Immature natural killer cell (primary cell): ENCODE measurements at places on chromosomes 6 and 20. TPM values are rescaled to one million over a fixed set of nuclear protein-coding genes. Genes with fewer than 3 reads are reported as not detected.

DNA sequence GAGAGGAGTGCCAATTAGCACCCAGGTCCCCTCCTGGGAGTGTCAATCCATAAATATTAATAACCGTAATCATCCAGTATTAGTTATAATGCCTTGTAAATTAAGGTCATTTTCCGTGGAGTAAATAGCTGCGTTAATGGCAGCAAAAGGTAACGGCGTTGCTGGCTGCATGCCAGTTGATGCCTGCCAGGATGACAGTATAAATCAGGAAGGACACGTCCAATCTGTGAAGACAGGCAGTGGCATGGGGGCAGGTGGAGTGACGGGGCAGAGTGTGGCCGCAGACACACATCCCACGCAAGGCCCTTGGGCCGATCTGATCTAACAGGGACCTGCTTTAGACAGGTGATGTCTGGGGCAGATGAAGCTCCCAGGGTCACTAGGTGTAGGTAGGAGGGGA lies 49.1 kb downstream of the KCNB1 start:
- H3K27ac ChIP-seq = no peak overlapping the region
- H3K36me3 ChIP-seq = no peaks in the 10 kb centered on the region
- DNase-seq = no peak
- H3K27me3 ChIP-seq = peaks cover 17% of the 10 kb centered on the region

GRCh38 chr6:83192871-83193746 lies at the start of the genes PGM3 and RWDD2A:
TSS of gene PGM3 (minus strand) at chr6:83193265. CDS start at chr6:83191012, 2,253 bp downstream.
TSS of gene RWDD2A (plus strand) at chr6:83193357. CDS start at chr6:83194452, 1,095 bp downstream.
- peak; percentile 89 for DNase-seq
- H3K27ac ChIP-seq = peak within 1 kb of the TSS; percentile 92
- H3K27me3 ChIP-seq = peaks cover 9% of the 10 kb centered on the region
- peaks cover 5% of the 10 kb centered on the region for H3K36me3 ChIP-seq
- H3K4me1 ChIP-seq = peaks cover 24% of the 10 kb centered on the region

- no peak overlapping the region for H3K27ac ChIP-seq
- H3K27me3 ChIP-seq = peaks cover 2% of the 10 kb centered on the region
- DNase-seq = no peak
- no peaks in the 10 kb centered on the region for H3K36me3 ChIP-seq
- no peak overlapping the region for H3K4me3 ChIP-seq
These were observed 43.4 kb downstream of the MTHFD1L start for GRCh38 chr6:150908901-150909300.

DNA sequence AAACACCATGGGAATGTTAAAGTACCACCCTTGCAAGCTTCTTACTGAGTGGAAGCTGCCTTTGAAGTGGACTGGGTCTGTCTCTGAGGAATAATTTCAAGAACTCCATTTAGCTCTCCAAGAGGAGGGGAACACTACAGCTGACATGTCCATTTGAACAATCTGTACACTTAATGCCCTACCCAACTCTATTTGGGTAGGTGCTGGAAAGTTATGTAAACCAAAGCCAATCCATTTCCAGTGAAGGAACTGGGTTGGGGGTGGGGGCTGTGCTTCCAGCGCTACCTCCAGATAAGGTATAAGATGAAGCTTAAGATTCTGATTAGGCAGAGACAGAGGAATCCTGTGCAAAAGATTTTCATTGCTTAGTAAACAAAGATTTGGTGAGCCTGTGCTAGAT lies 122.0 kb downstream of the TCP11 start:
- no peaks in the 10 kb centered on the region for H3K4me1 ChIP-seq
- no peak overlapping the region for H3K27ac ChIP-seq
- H3K4me3 ChIP-seq = no peak overlapping the region
- peaks cover 2% of the 10 kb centered on the region for H3K27me3 ChIP-seq
- H3K36me3 ChIP-seq = peaks cover 13% of the 10 kb centered on the region

- no peaks in the 10 kb centered on the region for H3K4me1 ChIP-seq
- no peak for DNase-seq
- no peaks in the 10 kb centered on the region for H3K27me3 ChIP-seq
- no peak overlapping the region for H3K27ac ChIP-seq
These were observed 151.1 kb upstream of the JAG1 start for GRCh38 chr20:10824750-10825500.

DNA sequence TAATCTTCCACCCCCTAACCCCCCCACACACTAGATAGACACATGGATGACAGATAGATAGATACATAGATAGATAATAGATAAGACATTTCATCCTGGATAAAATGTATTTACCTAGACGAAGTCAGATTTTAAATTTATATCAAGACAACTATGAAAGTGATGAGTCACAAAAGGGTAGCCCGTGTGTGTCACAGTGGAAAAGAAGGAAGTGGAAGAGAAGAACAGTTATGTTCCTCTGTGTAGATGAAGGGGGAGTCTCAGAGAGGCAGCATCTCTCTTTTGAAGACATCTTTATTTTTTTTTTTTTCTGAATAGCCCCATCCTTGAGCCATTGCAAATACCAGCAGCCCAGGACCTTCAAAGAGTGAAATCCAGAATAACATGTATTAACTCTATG lies 121.7 kb upstream of the VGLL2 start:
- no peaks in the 10 kb centered on the region for H3K4me1 ChIP-seq
- H3K36me3 ChIP-seq = no peaks in the 10 kb centered on the region
- no peak overlapping the region for H3K4me3 ChIP-seq
- H3K27me3 ChIP-seq = peaks cover 2% of the 10 kb centered on the region
- no peak overlapping the region for H3K27ac ChIP-seq

- no peak overlapping the region for H3K4me3 ChIP-seq
- H3K4me1 ChIP-seq = peaks cover 58% of the 10 kb centered on the region
- no peak overlapping the region for H3K27ac ChIP-seq
- no peak for DNase-seq
- no peaks in the 10 kb centered on the region for H3K27me3 ChIP-seq
These were observed 122.4 kb downstream of the IRF4 start for GRCh38 chr6:513961-514360.

DNA sequence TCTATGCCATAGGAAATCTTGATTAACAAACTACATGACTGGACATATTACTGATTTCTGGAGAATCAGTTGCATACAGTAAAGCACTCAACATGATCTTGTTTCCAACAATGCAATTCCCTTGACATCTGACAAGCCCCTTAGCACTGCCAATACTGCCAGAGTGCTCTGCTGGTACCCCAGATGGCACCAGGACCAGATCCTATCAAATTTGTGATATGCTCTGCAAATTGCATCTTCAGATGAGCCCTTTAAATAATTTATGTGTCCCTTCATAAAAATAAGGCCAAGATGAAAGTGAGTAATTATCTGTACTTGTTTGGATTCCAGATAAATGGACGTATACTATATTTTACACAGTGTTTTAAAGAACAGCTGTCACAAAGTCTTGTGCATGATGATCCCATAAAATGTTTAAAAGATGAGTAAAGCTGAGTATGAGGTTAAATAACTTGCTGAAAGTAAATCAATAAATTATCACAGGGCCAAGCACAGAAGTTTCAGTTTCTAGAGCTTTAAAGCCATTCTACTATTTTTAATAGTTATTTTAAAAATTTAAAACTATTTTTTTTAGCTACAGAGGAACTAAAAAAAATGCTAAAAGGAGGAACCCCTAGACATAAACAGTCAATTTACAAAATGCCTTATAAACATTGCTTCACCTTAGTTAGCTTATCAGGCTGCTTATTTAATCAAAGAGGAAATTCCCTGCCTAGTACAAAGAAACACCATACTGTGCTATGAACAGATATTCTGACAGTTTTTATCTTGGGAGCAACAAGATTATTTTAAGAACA lies 42.1 kb downstream of the NUDT3 start:
- no peak overlapping the region for H3K4me3 ChIP-seq
- no peaks in the 10 kb centered on the region for H3K27me3 ChIP-seq
- peaks cover 31% of the 10 kb centered on the region for H3K4me1 ChIP-seq
- no peaks in the 10 kb centered on the region for H3K36me3 ChIP-seq
- DNase-seq = no peak

GRCh38 chr6:133865680-133866079 lies 23.2 kb upstream of the TCF21 start:
- no peak for DNase-seq
- H3K4me1 ChIP-seq = no peaks in the 10 kb centered on the region
- peaks cover 1% of the 10 kb centered on the region for H3K27me3 ChIP-seq

GRCh38 chr20:41349943-41350342 lies 9.3 kb downstream of the LPIN3 start:
- peaks cover 3% of the 10 kb centered on the region for H3K27me3 ChIP-seq
- DNase-seq = no peak
- no peak overlapping the region for H3K27ac ChIP-seq

DNA sequence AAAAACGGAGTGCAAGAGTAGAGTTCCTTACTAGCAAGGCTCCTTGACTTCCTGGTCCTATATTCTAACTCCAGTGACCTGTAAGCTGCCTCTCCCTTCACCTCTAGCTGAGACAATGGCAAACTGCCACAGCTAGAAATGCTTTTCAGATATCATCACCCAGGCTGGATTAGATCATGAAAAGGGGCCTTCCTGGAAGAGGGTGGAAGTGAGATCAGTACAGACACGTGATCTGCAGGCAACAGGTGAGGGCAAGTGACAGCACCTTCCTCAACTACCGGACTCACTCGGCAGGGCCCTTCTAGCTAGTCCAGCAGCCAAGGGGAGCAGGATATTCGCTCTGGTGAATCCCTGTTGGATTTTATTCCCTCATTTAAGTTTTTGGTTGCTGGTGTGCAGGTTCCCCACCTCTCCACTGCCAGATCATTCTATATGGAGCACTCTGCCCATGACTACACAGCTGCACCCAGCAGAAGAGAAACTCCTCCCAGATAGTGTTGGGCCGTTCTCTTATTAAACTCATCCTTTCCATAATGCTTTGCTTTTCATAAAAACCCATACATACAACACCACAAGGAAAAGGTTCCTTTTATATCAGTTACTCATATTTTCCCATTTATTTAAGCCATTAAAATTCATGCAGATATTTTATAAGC lies 26.4 kb upstream of the FAM83C start:
- no peak for DNase-seq
- no peaks in the 10 kb centered on the region for H3K36me3 ChIP-seq
- no peak overlapping the region for H3K4me3 ChIP-seq
- no peaks in the 10 kb centered on the region for H3K27me3 ChIP-seq
- peaks cover 24% of the 10 kb centered on the region for H3K4me1 ChIP-seq

DNA sequence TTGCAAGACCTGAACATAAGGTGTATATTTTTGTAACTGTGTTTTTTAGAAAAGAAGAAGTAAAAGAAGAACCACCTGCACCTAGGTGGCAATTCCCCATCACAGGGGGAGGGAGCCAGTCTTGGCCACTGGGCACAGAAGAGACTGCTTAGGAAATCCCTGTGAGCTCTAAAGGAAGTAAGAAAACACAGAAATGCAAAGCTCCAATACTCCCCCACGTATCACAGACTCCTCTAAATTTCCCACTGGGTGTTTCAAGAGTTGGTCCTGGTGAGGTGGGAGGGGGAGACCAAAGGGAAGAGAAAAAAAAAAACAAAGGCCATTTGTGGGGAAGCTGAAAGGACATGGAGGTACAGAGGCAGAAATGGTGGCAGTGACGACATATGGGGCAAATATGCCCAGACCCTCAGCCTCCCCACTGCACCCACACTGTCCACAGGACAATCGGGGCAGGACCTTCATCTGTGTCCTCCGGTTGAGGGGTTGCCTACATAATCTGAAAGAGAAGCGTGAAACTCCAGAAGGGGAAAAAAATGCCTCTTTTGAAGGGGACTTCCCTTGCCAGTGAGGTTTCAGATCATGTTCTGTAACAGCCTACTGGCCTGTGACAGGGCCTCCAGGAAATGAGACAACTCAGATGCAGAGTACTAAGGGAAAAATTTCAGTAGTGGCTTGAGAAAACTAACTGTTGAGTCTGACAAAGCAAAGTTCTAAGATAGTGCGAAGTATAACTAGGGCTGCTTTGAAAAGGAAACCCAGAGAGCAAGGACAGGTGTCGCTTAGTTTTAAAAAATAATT lies 226.2 kb upstream of the MARCKS start:
- no peaks in the 10 kb centered on the region for H3K4me1 ChIP-seq
- H3K36me3 ChIP-seq = no peaks in the 10 kb centered on the region
- no peaks in the 10 kb centered on the region for H3K27me3 ChIP-seq
- H3K27ac ChIP-seq = no peak overlapping the region

GRCh38 chr6:143385636-143386035 lies 64.9 kb downstream of the ADAT2 start:
- no peak overlapping the region for H3K4me3 ChIP-seq
- H3K27me3 ChIP-seq = peaks cover 4% of the 10 kb centered on the region
- no peaks in the 10 kb centered on the region for H3K36me3 ChIP-seq
- no peak overlapping the region for H3K27ac ChIP-seq

GRCh38 chr6:125539892-125540291 lies 209.5 kb upstream of the HEY2 start:
- H3K36me3 ChIP-seq = no peaks in the 10 kb centered on the region
- no peaks in the 10 kb centered on the region for H3K4me1 ChIP-seq
- no peak for DNase-seq
- H3K27me3 ChIP-seq = peaks cover 16% of the 10 kb centered on the region
- H3K27ac ChIP-seq = no peak overlapping the region

- peak; percentile 66 for DNase-seq
- H3K4me3 ChIP-seq = peak overlapping the region; percentile 99
- peak overlapping the region; percentile 85 for H3K27ac ChIP-seq
- H3K4me1 ChIP-seq = peaks cover 48% of the 10 kb centered on the region
- peaks cover 9% of the 10 kb centered on the region for H3K27me3 ChIP-seq
- no peaks in the 10 kb centered on the region for H3K36me3 ChIP-seq
These were observed 483 bp downstream of the NCOA6 start for GRCh38 chr20:34824806-34825529.

GRCh38 chr6:76451926-76452709 lies 379.7 kb upstream of the IMPG1 start:
- no peaks in the 10 kb centered on the region for H3K4me1 ChIP-seq
- no peak for DNase-seq
- no peak overlapping the region for H3K27ac ChIP-seq
- H3K27me3 ChIP-seq = peaks cover 2% of the 10 kb centered on the region
- no peaks in the 10 kb centered on the region for H3K36me3 ChIP-seq

- no peaks in the 10 kb centered on the region for H3K36me3 ChIP-seq
- H3K4me3 ChIP-seq = no peak overlapping the region
- H3K4me1 ChIP-seq = peaks cover 12% of the 10 kb centered on the region
- peaks cover 3% of the 10 kb centered on the region for H3K27me3 ChIP-seq
- no peak overlapping the region for H3K27ac ChIP-seq
These were observed 212.1 kb upstream of the SOX4 start for GRCh38 chr6:21381331-21381963.

- H3K36me3 ChIP-seq = peaks cover 3% of the 10 kb centered on the region
- peaks cover 3% of the 10 kb centered on the region for H3K27me3 ChIP-seq
- no peak overlapping the region for H3K27ac ChIP-seq
- DNase-seq = no peak
These were observed 1.6 kb upstream of the TUBB1 start for GRCh38 chr20:59017493-59018231.

Gene PRSS16
- 0.39 TPM for polyA plus RNA-seq

Gene ARMH2
- polyA plus RNA-seq = not detected

Gene BMP7
- polyA plus RNA-seq = not detected

Gene LY6G5C
- 6.1 TPM for polyA plus RNA-seq

Gene HEY2
- 2.1 TPM for polyA plus RNA-seq

Gene OR2J3
- polyA plus RNA-seq = not detected

Gene C6orf89
- 54.2 TPM for polyA plus RNA-seq

Gene PMEPA1
- not detected for polyA plus RNA-seq

Gene EPPIN
- not detected for polyA plus RNA-seq

Gene COL11A2
- 0.67 TPM for polyA plus RNA-seq

Gene NTSR1
- not detected for polyA plus RNA-seq

Gene ADGRF1
- polyA plus RNA-seq = not detected

Gene LY6G6F
- polyA plus RNA-seq = not detected
